Stomach (tissue), 19 donors: ENCODE measurements at places on chromosomes 5 and 9. TPM values are rescaled to one million over a fixed set of nuclear protein-coding genes. Genes with fewer than 3 reads are reported as not detected.

- DNase-seq: peak; percentile 28
Measured at GRCh38 chr5:68032216-68032762, 183.3 kb upstream of the PIK3R1 start.

DNA sequence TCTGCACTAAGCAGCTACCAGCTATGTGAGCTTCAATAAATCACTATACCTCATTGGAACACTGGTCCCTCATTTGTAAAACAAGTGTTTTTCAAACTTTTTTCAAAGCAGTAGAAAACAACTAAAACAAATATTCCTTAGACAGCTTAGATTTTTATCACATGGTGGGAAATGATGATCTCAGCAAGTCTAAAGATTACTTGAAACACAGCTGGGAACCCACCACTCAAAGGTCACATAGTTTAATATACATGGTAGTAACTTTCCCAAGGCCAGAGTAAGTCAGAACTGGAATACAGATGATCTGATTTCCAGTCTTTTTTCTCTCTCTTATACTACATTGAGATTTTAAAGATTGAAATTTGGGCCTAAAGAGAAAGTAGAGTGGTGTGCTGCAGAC, 850 bp upstream of the C6 start:
- no peak for DNase-seq

DNA sequence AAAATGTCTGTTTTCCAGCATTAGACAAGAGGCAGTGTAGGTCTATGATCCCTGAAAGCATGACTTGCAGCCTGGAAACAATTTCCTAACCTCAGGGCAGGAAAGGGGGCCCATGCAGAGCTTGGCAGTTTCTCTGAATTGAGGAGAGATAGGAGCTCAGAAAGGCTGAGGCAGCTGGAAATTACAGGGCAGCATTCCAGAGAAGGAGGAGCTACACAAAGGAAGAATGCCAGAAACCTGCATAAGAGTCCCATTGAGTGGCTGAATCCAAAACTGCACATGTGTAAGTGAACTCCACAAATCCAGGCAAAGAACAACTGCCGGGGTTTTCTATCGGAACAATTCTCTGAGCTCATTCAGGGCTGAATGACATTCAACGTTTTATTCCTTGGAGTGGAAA, 346.8 kb downstream of the PIK3R1 start:
- DNase-seq: peak; percentile 67

- no peak for DNase-seq
Measured at GRCh38 chr5:68748101-68748500, 345.7 kb upstream of the SLC30A5 start.

GRCh38 chr5:61177070-61177469, 14.8 kb upstream of the SMIM15 start:
- no peak for DNase-seq

DNA sequence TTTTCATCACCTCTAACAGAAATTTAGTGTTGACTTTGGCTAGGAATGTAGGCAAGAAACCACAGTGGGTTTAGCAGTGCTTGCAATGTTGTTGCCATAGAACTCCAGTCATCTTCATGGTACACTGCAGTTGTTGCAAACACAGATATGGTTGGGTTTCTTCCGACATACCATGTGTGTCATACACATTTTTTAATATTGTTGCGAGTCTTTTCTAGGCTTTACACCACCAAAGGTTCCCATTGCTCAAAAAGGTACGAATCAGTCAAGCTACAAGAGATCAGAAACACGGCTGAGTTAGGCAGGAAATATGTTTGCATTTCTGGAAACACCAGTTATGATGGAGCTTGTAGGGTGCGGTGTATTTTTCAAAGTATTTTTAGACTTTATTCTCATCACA, 172.4 kb downstream of the SYK start:
- no peak for DNase-seq

- DNase-seq: no peak
Measured at GRCh38 chr5:77709993-77710685, 66.0 kb downstream of the TBCA start.

DNA sequence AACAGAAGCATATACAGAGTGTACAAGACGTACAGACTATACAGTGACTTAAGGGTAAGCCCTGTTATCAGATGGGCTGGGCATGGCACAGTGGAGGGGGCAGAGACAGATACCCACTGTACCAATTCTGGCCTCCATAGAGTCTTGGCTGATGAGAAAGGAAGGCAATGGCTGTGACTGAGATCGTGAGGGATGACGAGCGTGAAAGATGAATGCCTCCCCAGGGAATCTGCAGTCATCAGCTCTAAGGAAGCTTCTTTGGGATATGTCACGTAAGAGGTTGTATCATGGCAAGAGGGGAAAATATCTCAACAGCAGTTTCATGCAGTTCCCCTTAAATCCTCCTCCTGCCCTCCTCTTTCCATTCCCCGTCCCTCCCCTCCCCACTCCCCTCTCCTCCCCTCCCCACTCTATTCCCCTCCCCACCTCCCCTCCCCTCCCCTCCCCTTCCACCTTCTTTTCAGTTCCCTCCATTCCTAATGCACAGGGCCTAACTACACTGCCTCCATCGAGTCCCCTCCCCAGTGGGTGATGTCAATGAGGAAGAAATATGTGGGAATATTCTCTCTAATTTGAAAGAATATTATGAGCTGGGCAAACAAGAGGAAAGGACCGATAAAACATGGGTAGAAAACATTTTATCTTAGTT, 226.4 kb upstream of the DAP start:
- DNase-seq: no peak

DNA sequence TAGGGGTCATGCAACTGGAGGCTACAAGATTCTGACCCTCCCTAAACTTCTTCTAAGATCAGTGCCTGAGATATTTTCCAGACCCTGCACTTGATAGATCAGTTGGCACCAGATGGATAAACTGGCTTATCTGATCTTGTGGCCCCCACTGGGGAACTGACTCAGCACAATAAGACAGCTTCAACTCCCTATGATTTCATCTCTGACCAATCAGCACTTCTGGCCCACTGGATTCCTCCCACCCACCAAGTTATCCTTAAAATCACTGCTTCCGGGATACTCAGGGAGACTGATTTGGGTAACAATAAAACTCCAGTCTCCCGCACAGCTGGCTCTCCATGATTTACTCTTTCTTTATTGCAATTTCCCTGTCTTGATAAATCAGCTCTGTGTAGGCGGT, 2180.4 kb upstream of the WWC1 start:
- no peak for DNase-seq

DNA sequence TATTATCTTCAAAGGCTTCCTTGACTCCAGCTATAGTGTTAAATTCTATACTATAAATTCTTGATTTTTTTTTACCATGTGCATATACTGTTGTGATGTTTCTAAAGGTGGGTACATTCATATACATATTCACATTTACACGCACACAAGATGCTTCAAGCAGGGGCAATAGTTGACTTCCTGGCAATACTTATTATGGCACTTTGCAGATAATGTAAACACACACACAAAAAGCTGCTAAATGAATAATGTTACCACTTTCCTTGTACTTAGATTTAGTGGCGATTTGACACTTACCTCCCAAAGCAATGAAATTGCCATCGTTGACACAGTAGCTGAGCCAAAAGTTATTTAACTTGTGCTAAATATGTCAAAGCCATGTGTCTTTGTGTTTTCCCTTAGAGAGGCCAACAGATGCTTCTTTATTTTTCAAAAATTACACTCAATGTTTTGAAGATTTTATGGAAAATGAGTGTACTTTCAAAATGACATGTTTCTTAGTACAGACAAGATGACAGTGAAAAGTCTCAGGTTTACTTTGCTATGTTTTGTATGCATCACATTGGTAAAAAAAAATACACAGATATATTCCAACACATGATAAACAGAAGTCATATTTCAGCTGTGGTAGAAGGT, 12.2 kb upstream of the ERAP2 start:
- DNase-seq: no peak

GRCh38 chr5:66828548-66829357, 232.6 kb downstream of the MAST4 start:
- DNase-seq: peak; percentile 64

CDC23 gene
- total RNA-seq: 1.2 TPM

DNA sequence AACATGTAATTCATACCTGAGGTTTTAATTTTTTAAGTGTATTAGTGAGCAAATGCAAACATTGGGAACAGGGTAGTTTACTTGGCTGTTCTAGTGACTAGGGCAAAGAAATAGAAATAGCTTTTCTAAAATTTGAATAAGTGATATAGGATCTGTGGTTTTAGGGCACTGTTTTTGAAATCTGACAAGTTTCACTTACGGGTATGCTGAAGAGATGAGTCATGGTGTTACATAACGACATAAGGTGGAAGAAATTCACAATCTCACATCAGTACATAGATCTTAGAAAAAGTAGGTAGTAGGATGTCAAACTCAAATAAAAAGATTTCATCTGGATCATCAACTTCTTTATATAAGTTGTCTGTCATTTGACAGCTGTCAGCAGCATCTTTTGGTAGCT, 772.3 kb downstream of the MAT2B start:
- DNase-seq: no peak

GRCh38 chr5:167503926-167504720, 787.3 kb upstream of the WWC1 start:
- no peak for DNase-seq

DNA sequence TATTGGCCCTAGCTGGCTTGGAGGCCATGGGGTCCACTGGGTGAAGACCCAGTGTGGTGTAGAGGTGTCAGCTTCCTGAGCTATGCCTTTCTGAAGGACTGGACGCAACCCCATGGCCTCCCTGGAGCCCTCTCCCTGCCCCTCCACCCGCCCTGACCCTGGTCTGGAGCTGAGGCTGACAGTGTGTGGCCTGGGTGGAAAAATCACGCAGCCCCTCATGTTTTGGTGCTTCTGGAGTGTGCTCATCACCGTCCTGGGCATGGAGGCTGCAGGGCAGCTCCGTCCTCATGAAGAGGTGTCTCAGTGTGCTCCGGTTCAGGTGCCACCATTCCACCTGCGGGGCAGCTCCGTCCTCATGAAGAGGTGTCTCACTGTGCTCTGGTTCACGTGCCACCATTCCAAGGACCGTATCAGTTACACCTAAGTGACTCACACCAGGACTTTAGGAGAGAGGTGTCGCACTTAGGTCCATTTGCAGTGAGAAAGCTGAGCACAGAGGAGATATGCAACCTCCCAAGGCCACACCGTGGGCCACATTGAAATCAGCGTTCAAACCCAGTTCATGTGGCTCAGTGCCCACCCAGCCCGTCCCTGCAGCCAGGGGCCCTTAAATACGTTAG, 214.3 kb upstream of the IRX1 start:
- DNase-seq: no peak

- DNase-seq: no peak
Measured at GRCh38 chr9:120308495-120308894, 271.5 kb downstream of the CDK5RAP2 start.

- DNase-seq: no peak
Measured at GRCh38 chr5:127281609-127282008, 9.0 kb upstream of the MEGF10 start.

GRCh38 chr5:138354926-138355378, 2.5 kb downstream of the KDM3B start:
- peak; percentile 75 for DNase-seq

LMX1B gene
- total RNA-seq: not detected

GRCh38 chr9:121529237-121529987, 29.8 kb upstream of the GGTA1 start:
- DNase-seq: peak; percentile 93
